ENCODE measurements at places on chromosomes 7 and 10. TPM values are rescaled to one million over a fixed set of nuclear protein-coding genes. Genes with fewer than 3 reads are reported as not detected.

DNA sequence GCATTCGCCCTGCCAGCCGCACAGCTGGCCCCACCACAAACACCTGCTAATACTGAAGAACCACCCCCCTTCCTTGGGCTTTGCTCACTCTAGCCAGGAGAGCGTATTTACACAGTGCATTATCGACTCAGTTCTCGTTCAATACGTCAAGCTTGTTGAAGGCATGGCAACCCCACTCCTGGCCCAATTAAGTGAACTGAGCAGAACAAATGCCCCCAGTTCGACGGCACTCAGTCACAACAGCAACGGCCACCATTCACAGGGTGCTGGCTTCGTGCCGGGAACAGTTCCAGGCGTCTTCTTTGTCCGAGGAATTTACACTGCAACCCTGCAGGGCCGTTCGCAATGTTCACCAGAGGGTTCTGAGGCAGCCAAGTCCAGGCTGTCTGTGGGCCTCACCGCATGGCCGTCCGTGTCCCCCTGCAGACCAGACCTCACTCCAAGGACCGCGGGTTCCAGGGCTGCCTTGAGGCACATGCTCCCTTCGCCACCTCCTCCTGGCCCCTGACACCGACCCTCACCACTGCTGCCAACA lies 175.3 kb downstream of the DIP2C start:
- DNase-seq = peak; percentile 52

GRCh38 chr10:114957673-114958072 lies 19.7 kb downstream of the TRUB1 start:
- DNase-seq = no peak

The TDRD1 gene
- 2.7 TPM for total RNA-seq

The SLC18A2 gene
- 0.17 TPM for total RNA-seq

DNA sequence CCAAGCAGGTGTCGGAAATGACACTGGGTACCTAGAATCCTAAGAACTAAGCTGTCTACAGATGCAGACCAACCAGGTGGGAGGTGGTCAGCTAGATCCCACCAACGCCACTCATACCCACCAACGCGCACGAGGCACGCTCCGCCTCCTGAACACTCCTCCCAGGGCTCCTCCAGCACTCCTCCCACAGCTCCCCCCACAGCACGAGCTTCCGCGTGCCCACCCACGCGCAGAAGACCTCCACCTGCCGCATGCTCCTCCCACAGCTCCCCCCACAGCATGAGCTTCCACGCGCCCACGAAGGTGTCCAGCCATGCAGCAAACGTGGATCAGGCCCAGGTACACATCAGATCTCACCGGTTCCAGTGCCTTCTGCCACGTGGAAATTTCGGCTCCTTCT lies 196.0 kb downstream of the MAD1L1 start:
- DNase-seq = peak; percentile 13

The NRAP gene
- 826 TPM for total RNA-seq

The PTPN20 gene
- total RNA-seq = 15.7 TPM

DNA sequence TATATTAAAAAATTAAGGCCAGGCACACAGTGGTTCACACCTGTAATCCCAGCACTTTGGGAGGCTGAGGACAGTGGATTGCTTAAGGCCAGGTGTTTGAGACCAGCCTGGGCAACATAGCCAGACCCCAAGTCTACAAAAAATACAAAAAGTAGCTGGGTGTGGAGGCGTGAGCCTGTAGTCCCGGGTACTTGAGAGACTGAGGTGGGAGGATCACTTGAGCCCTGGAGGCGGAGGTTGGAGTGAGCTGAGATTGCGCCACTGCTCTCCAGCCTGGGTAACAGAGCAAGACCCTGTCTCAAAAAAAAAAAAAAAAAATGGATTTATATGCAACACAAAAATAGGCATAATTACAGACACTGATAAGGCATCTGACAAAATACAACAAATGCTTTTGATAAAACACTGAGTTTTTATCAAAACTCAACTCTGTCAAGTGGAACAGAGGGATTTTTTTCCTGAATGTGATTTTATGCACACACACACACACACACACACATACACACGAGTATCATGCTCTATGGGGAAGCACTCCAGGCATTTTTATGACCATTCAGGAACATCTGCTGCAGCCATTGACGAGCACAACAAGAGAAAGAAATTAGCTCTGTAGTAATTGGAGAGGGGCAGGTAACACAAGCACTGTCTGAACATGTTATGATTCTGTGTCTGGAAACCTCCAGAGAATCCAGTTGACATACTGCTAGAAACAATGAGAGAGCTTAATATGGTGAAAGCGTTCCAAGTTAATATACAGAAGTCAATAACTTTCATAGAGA lies 193.1 kb downstream of the WDR37 start:
- DNase-seq = no peak

DNA sequence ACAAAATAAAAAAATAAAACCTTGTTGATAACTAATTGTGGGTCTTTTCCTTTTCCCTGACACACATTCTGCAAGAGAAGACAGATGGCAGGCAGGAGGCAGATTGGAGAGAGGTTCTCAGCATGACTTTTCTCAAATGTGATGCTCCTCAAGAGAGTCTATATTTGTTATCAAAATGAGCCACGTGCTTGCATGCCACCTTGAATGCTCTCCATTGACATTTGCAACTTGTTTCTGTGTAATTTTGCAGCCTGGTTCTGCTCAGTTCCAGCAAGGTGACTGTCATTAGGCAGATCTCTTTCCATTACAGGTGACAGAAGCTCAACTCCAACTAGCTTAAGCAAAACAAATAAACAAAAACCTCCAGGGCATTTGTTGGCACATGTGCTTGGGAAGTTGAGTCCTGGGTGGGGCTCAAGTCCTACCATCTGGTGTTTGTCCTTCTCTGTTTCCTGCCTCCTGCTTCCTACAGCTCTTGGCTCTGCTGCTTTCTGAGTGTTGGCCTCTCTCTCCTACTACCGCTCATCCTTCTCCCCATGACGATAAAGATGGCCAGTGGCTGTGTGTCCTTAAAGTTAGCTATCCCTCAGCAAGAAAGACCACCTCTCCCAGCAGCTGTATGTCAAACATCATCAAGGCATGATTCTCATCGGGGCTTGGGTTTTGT lies 56.7 kb downstream of the GRK5 start:
- DNase-seq = no peak

DNA sequence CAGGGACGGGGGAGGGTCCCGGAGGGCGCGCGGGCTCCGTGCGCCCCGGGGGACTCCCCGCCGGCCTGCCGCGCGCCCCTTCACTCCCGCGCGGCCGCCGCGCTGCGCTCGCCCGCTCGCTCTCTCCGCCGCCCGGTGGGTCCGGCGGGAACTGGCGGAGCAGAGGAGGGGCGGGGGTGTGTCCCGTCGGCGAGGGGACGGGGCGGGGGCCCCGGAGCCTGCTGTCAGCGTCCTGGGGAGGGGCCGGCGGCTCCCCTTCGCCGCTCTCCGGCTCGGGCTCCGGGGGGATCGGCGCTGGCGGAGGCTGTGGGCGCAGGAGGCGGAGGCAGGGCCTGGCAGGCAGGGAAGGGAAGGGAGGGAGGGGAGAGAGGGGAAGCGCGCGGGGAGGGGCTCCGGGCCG lies at the start of gene SH3PXD2A:
TSS of gene SH3PXD2A (minus strand) at position 153 of the 400 bp plus-strand sequence. CDS start 310 bp downstream, outside the sequence.
- DNase-seq = peak; percentile 72

GRCh38 chr7:7306231-7306630 lies 123.9 kb downstream of the C1GALT1 start:
- DNase-seq = no peak

DNA sequence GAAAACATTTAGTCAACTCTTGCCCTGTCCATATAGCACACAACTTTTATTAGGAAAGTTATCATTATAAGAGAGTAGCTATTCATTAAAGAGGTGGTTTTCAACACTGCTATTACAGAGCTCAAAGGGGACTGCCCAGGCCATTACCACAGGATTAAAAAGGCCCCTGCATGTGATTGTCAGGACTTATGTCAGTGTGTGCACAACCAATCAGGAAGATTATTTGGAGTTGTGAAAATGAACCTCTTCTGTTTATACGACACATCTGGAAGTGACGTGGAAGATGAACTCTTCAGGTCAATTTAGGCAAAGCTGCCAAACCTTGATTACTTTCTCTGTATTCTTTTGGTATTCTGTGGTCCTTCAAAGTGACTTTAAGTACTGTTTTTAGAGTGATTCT lies 14.7 kb downstream of the CCNY start:
- DNase-seq = no peak
